ENCODE measurements at places on chromosomes 3 and 15. TPM values are rescaled to one million over a fixed set of nuclear protein-coding genes. Genes with fewer than 3 reads are reported as not detected.
A peak's percentile ranks its signal among the peaks of the same experiment; 100 is the strongest.

DNA sequence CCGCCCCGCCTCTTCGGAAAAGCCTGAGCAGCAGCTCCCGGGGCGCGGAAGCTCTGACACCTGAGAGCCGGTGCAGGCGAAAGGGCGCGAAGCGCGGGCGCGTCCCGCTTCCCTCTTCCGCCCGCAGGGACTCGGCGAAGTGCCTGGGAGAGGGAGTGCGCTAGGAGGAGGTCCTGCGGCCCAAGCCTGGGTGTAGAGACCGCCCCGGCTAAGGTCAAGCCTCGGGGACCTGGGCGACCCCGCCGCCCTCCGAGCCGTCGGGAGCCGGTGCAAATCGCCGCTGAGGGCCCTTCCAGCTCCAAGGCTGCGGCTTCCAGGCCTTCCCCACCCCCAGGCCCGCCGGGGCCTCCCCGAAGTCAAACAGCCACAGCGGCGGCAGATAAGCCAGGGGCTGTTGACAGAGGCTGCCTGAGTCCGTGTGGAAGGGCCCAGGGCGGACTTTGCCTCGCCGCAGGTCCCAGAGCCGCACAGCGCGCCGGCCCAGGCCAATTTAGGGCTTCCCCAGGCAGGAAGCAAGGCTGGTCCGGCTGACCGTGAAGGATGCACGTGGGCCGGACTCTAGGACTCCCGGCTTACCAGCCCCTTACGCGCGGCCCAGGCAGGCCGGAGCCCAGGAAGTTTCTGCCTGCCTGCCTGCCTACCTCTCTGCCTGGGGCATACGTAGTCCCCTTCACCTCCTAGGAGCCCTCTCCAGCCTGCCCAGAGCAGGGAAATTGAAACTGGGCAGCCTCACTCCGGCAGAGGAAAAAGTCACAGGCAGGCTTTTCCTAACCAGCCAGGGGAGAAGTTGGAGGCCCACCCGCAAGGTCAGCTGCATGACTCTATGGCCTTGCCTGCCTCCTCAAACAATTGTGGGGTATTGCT is 2.3 kb downstream of the ITPKA start:
- DNase-seq = no peak

GRCh38 chr3:154149286-154149685 is 28.1 kb downstream of the ARHGEF26 start:
- DNase-seq = no peak

GRCh38 chr3:123071146-123071545 is 4.3 kb downstream of the PDIA5 start:
- DNase-seq = no peak

DNA sequence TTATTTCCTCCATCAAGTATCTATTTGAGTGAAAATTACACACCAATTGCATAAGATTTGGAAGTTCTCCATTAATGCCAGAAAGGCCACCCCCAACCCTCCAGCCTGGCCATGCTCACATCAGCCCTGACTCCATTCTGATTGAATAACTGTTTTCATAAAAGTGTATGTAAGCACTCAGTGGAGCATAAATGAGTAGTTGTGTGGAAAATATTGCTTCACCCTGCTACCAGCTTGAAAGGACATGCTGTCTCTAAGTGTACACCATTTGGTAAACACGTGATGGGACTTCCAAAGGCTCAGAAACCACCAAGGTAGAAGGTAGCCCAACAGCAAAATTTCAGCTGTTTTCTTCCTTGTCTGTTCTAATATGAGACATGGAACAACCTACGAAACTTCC is 393.8 kb downstream of the ZNF385D start:
- no peak for DNase-seq

- no peak for DNase-seq
These were observed 47.2 kb upstream of the SMAD6 start for GRCh38 chr15:66654739-66655375.

GRCh38 chr3:168044049-168044448 is 51.7 kb downstream of the GOLIM4 start:
- DNase-seq = no peak

GRCh38 chr3:132332508-132332907 is 15.3 kb downstream of the ACP3 start:
- no peak for DNase-seq

GRCh38 chr3:30502742-30503073 is 103.7 kb upstream of the TGFBR2 start:
- no peak for DNase-seq

DNA sequence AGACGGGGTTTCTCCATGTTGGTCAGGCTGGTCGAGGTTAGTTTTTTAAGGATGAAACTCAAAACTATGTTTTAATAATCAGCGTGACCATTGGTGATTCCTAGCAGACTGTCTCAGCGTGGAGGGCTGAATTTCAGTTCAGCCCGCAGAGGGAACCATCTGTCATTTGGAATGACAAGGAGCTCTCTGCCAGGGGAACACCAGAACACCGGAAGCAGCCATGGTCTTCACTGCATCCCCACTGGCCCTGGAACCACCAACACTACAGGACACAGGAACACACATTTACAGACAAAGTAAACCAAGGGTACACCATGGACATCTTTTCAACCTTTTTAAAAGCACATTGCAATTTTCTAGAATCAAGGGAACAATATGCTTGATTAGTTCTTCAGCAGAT is 424.7 kb downstream of the FHIT start:
- peak; percentile 59 for DNase-seq

GRCh38 chr3:194375473-194376240 is 6.1 kb upstream of the LRRC15 start:
- no peak for DNase-seq

GRCh38 chr3:113571360-113571759 is 39.0 kb downstream of the SIDT1 start:
- no peak for DNase-seq

GRCh38 chr3:15903759-15904720 is 106.3 kb upstream of the ANKRD28 start:
- DNase-seq = no peak

- DNase-seq = no peak
These were observed 418.9 kb upstream of the NAALADL2 start for GRCh38 chr3:174440253-174440701.

DNA sequence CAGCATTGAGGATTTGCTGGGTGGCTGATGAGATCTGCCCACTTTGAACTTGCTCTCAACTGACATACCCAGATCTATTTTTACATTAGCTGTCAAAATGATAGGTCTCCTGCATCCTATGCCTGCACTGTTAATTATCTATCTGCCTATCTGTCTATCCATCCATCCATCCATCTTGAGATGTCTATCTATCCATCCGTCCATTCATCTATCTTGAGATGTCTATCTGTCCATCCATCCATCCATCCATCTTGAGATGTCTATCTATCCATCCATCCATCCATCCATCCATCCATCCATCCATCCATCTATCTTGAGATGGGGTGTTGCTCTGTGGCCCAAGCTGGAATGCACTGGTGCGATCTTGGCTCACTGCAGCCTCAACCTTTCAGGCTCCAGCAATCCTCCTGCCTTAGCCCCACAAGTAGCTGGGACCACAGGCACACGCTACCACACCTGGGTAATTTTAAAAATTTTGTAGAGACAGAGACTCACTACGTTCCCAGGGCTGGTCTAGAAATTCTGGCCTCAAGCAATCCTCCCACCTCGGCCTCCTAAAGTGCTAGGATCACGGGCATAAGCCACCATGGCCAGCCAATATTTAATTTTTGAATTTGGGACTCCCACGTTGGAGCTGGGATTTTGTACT is 159.4 kb upstream of the NSMCE3 start:
- DNase-seq = no peak

GRCh38 chr3:184261854-184262763 is 756 bp upstream of the CAMK2N2 start:
- DNase-seq = peak; percentile 64

GRCh38 chr15:75456710-75457109 is 5.2 kb upstream of the SIN3A start:
- no peak for DNase-seq

DNA sequence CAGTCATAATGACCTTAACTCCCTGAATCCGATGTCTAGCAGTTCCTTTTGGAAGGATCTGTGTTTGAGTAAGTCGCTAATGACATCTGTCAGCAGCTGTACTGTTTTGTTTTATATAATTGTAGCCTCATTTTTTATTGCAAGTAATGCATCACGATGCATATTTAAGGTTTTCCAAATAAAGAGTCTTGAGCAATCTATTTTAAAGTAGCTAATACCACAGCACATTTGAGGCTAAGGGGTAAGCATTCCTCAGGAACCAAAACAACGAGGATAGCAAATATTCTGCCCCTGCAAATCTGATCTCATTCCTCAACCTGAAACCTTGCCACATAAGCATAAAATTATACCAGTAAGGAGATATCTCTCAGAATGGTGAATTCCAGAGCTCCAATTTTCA is 98.7 kb downstream of the TBC1D5 start:
- no peak for DNase-seq

DNA sequence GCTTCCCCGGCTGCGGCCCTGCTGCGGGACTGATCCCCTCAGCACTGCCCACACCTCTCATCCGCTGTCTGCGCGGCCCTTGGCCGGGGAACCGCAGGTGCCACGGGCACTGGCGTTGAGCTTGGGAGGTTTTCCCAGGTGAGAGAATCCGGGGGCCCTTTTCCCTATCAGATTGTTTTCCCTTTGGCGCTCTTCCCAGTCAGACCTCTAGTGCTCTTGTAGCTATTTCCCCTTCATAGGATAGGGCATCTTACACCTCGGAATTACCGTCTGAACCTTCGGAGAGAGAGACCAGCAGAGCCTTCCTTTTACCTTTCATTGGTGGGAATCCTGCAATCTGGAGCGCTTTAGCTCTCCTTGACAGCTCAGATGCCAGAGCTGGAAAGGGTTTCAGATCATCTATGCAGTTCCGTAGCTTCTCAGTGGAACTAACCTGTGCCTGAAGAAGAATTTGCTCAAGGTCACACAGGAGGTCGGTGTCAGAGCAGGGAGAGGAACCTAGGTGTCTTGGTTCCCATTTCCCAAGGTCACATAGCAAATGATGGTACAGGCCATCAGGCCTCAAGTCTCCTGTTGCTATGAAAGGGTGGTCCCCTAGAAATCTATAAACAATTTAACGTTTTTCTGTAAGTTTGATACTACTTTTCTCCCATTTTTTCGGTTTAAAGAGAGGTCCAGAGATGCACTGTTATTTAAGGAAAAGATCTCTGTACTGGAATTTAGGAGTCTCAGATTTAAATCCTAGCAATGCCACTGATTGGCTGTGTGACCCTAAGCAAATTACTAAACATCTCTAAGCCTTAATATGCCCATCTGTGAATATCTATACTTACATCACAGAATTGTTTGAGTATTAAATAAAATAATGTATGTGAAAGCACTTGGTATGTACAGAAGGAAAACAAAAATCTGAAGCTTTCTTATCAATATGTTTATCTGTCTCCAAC is 916 bp downstream of the IDH3A start:
- DNase-seq = peak; percentile 61

DNA sequence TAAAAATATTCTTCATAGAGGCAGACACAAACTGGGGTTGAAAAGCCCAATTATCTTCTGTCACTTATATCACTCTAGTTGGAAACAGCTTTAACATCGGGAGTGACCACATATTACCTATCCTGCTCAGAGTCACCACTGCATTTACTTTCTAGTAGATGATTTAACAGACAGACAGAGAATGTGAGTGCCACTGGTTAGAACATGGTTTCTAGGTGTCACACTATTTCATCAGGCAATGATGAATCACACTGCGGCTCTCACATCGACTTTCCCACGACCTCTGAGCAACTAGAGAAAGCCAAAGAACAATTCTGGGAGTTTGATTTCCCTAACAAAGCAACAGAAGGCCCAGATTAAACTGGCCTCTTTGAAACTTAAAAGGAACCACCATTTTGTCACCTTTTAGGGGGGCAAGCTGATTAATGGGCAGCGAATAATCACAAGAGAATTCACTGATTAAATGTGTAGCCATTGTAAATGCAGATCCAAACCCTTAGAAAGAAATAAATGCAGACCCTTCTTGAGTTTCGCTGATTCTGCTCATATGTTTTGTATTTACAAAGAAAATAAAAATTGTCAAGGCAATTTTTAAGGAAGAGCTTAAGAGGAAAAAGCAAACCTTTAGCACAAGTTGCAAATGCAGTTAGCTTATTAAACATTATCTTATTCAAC is 112.6 kb upstream of the KBTBD8 start:
- no peak for DNase-seq

DNA sequence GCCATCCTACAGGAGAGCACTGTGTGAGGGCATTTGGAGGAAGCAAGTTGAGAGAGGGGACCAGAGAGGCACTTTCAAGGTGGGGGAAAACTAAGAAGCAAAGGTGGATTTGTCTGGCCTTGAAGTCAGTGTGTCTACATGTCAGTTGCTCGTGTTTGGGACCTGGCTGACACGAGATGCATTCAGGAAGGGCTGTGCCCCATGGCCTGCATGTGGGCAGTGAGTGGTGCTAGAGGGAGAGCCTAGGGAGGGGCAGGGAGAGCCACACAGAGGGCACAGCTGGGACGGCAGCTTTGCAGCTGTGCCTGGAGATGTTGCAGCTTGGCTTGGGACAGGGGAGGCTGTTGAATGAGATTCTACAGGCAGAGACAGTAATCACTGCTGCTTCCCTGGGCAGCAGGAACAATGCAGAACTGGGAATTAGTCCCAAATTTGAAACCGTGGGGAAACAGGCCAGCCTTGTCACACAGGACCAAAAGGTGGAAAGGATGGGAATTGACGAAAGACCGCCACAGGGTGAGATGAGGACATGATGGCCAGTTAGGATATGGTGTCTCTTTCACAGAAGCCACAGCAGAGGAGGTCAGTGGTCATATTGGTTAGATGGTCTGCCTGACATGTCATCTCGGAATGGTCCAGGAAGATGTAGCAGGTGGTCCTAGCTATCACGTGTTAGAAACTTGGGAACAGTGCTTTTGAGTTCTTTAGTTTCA is 10.0 kb downstream of the SEC61A1 start:
- DNase-seq = no peak

DNA sequence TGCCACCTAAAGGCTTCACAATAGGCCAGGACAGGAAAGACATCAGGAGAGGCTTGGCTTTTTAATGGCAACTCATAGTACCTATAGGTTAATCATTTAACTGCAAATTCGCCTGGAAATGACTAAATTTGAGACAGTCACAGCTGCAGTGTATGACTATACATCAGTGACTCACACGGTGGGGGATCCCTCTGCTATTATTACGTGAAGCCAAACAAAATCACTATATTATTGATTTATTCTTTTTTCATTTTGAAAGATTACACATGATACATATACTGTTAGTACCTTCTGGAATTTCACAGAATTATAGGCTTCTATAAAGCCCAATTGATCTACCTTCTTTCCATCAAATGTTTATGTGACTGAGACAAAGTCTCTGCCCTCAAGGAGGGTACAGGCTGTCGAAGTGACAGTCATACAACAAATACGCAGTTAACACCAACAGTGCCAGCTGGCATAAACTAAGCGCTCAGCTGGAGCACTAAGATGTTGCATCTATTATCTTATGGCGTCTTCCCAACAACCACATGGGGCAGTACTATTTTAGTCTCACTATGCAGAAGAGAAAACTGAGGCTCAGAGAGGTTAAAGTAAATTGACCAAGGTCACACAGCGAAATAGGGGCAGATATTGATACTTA is 82.0 kb upstream of the LMOD3 start:
- no peak for DNase-seq

The SPINK8 gene
- not detected for total RNA-seq

The PIERCE2 gene
- total RNA-seq = 10.9 TPM

The TGM5 gene
- total RNA-seq = not detected

The OR5K2 gene
- total RNA-seq = not detected

The ABHD17C gene
- total RNA-seq = 0.07 TPM

The KNL1 gene
- 40.6 TPM for total RNA-seq

The SMCO1 gene
- total RNA-seq = not detected

The ACTRT3 gene
- total RNA-seq = 2.7 TPM

The ITGA11 gene
- 11.6 TPM for total RNA-seq

The MYO9A gene
- 21.1 TPM for total RNA-seq

The CLSTN2 gene
- total RNA-seq = 5.2 TPM

The LNP1 gene
- 3.6 TPM for total RNA-seq

The ILDR1 gene
- total RNA-seq = not detected

The ISLR gene
- total RNA-seq = 3.4 TPM

The MYL3 gene
- 5.8 TPM for total RNA-seq

The COL8A1 gene
- not detected for total RNA-seq
